ENCODE measurements at places on chromosomes 2 and 18.

DNA sequence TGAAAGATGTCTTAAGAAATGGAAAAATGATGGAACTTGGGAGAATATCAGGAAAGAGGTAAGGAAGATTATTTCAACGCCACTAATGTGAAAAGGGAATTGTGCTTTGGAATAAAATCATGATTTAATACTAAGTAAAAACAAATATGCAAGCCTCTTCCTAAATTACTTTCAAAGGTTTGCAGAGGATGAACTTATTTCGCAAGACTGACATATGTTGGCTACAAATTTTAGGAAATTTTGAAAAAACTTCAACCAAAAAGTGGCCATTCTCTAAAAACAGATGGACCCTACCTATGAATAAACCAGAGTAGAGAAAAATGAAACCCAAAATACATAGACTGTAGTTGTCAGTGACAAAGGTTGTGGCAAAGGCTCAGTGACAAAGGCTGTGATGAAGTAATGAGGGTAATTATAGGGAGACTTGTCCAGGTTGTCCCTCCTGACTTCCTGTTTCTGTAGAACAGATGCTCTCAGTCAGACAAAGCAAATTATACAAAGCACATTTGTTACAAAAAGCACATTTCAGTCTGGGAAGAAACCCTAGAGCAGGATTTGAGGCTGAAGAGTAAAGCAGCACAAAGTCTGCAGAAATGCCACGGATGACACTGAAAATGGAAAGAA is 39.5 kb downstream of the SFT2D3 start:
- DNase-seq, result no peak

- no peak for DNase-seq
Measured at GRCh38 chr2:38039121-38039910, 36.6 kb downstream of the CYP1B1 start.

DNA sequence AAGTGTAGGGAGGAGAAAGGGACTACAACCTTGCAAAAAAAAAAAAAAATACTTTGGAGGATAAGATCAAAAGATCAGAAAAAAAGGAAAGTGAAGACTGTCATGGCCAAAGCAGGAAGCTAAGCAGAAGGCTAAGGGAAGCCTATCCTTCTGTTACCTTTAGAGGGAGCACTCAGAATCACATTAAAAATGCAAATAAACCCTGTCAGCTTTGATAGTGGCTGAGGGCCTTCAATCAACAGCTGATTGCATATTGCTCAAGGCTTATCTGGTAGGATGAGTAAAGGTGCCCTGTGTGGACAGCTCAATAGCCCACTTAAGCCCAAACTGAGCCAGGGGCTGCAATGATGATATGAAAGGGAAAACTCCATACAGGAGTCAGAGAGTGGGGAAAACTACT is 1021.2 kb downstream of the LRP1B start:
- no peak for DNase-seq

- DNase-seq, result no peak
Measured at GRCh38 chr2:64538764-64539433, 14.8 kb downstream of the AFTPH start.

DNA sequence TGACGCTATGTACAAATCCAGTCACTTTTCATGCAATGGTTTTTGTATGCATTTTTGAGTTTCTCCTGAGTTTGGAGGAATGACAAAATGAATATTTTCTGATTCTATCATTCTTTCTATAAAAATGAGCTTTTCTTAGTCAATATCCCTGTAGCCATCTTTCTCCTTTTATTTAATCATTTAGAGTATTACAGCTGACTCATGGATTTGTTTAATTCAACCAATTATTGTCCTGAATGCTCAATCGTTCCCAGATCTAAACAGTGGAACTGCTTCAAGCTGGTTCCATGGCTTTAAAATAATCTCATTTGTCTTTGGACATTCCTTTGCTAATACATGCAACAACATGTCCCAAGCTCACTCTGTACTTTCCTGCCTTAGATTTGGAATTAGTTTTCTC is 368.8 kb downstream of the ADCYAP1 start:
- DNase-seq, result no peak

- DNase-seq, result no peak
Measured at GRCh38 chr2:214629875-214630274, 179.6 kb downstream of the BARD1 start.

- DNase-seq, result peak; percentile 67
Measured at GRCh38 chr2:137975280-137976271, 11.3 kb downstream of the HNMT start.

DNA sequence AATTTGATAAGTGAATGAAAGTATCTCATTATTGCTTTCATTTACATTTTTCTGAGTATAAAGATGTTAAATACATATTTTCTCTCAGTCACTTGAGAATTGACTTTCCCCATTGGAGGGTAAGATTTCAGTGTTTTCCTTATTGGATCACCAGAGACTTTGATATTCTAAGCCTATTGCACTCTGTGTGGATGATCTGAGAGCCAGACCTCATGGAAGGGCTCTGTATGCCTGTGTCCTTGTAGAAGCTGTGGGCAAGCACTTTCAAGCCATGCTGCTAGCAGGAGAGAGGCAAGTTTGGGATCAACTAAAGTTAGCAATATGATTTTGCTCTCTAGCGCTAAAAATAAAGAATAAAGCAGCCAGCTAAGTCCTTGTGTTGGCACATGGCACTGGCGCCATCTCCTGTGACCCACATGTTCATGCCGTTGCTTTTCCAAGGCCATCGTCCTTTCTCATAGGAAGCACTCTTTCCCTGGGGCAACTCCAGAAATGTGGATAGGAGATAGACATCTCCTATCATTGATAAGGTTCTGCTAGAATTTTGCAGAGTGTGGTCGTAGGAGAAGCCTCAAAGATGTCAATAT is 72.6 kb downstream of the AOX1 start:
- DNase-seq, result no peak

DNA sequence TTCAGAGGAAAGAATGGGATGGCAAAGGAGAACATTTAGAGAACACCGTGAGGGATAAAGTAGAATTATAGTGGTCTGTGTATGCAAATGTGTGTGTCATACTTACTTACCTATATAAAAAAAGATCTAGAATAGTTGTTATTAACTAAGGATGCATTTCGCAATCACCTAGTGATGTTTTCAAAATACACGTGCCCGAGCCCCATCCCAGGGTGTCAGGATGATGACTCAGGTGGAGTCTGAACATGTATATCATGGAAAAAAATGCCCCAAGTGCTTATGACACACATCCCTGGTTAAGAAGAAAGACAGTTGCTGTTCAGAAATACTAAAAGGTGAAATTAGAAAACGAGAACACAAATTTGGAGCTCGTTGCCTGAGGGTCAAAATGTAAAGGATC is 109.0 kb downstream of the CERS6 start:
- no peak for DNase-seq

- DNase-seq, result peak; percentile 71
Measured at GRCh38 chr2:176187899-176188773, at the start of gene HOXD1. HOXD1 (plus strand) TSS chr2:176188668; CDS start chr2:176188802, 134 bp downstream.

GRCh38 chr2:136052369-136053362 is 65.3 kb downstream of the CXCR4 start:
- no peak for DNase-seq

DNA sequence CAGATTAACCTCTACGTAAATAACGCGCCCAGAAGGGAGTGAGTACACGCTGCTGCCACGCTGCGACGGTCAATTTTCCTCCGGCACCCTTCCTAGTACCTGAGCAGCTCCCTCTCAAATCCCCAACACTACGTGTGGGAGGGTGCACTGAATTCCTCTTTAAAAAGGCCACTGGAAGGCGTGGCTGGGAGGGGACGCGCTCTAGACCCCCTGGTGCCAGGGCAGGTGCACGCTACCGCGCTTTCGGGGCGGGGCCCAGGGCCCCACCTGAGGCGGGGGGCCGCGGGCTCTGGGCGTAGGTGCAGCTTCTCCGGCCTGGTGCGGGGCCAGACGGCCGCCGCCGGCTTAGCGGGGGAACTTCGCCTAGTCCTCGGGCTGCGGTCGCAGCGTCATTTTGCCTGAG is 668 bp upstream of the ANKRD12 start:
- peak; percentile 84 for DNase-seq

DNA sequence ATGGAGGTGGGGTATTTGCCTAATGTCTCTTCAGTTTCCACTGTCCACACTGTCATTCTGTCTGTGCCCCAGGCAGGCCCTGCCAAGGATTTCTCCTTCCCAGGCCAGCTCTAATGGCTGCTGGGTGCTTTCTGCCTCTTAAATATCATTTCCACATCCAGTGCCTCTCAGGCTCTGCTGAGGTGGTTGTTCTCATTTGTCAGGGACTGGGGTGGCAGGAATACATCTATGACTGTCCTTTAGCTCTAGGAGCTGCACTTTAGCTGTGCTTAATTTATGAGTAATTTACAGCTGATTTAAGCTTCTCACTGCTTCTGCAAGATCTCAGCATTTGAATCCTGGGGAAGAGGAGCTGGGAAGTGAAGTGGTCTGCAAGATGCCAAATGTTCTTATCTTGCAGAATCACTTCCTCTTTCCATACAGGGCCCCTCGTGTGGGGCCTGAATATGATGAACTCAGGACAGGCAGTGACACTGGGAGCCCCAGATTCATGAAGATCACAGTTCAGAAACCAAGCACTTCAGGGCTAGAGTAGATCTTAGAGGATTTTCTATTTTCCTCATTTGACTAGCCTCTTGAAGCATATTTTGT is 150.2 kb downstream of the FSHR start:
- no peak for DNase-seq

DNA sequence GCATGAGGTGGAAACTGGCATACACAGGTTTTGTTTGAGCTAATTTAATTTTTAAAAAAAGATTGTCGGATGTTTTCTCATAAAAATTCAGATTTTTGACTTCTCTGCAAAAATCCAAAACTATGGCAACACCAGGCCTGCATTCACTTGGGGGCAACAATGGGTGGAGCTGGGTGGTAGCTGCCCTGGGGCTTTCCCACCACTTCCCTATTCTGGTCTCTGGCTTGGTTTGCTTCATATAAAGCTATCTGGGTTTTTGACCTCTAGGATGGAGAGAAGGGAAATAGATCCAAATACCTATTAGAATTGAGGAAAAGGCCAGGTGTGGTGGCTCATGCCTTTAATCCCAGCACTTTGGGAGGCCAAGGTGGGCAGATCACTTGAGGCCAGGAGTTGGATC is 5.5 kb upstream of the CYP27A1 start:
- DNase-seq, result no peak

GRCh38 chr2:119119076-119119785 is 39.3 kb downstream of the C1QL2 start:
- no peak for DNase-seq

GRCh38 chr2:181776336-181776735 is 96.0 kb upstream of the NEUROD1 start:
- DNase-seq, result no peak

DNA sequence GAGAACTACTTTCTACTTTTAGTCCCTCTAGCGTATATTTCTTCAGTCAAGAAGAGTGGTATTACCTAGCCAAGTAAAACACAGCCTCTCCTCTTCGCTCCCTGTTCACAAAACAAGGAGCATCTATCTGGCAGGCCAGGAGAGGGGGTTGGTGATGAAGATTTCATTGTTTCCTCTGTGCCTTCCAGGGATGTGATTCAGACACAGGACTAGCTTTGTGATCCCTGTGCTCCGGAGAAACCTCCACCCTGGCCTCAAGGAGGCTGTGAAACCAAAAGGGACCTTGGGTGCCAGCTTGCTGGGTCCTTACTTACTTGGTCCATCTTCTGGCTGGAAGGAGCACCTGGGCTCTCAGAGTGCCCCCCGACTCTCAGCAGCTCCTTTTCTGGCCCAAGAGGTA is 5.7 kb downstream of the RHOB start:
- no peak for DNase-seq

DNA sequence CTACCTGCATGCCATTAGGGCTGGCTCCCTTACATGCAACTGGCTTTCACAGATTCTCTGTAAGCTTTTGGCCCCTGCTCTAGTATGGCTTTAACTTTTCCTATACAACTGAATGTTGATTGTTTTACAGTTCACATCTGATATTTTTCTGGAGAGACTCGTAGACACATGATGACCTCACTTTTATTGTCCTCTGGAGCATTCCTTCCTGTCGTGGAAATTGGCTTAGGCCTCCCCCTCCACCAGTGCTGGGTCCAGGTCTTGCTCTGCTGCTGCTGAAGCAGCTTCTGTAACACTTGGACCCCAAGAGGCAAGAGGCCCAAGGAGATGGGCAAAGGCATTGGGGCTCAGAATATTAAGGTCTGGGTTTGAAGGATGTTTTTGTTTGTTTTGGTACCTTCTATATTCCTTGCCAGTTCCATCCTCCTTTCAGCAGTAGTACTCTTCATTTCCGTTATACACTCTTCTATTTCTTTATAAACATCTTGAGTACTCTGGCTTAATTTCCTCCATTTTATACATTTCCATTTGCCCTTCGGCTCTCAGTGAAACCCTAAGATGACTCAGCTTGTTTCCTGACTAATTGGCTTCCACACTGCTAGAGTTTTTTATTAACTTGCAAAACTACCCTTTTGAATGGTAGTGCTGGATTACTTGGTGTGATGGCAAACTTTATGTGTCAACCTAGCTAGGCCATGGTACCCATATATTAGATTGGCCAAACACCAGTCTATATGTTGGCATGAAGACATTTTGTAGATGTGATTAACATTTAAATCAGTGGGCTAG is 219.8 kb downstream of the CDCA7 start:
- no peak for DNase-seq

- no peak for DNase-seq
Measured at GRCh38 chr2:124514236-124514635, 489.1 kb downstream of the CNTNAP5 start.

- DNase-seq, result peak; percentile 27
Measured at GRCh38 chr2:28390241-28390745, 2.4 kb upstream of the FOSL2 start.

DNA sequence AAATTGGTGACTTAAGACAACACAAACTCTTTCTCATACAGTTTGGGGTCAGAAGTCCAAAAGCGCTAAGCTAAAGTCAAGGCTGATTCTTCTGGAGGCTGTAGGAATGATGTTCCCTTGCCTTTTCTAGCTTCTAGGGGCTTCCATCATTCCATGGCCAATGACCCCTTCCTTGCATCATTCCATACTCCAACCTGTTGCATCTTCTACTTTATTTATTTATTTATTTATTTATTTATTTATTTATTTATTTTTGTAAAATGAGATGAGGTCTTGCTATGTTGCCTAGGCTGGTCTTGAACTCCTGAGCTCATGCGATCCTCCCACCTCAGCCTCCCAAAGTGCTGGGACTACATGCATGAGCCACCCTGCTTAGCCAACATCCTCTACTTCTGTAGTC is 44.7 kb upstream of the C1D start:
- no peak for DNase-seq
